Stimulated activated CD4-positive, alpha-beta T cell treated with anti-CD3 and anti-CD28 coated beads, Interleukin-4, amount 100 ng/mL, for 24 hours (primary cell): ENCODE measurements at places on chromosomes 1 and 21.

DNA sequence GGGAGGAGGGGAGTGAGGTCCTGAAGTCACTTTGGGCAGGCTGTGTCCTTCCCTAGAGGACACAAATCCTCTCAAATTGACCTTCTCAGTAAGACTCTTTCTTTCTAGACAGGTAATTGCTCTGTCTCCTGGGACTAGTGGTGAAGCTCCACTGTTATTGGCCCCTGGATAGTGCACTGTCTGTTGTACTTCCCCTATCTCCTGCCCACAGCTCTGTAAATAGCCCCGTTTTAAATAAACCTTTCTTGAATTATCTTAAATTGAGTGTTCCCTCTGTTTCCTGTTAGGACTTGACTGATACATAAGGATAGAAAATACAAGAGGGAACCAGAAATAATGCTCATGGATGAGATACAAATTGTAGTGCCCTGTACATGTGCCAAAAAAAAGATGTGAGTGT lies 229.5 kb upstream of the USP24 start:
- DNase-seq, result no peak

DNA sequence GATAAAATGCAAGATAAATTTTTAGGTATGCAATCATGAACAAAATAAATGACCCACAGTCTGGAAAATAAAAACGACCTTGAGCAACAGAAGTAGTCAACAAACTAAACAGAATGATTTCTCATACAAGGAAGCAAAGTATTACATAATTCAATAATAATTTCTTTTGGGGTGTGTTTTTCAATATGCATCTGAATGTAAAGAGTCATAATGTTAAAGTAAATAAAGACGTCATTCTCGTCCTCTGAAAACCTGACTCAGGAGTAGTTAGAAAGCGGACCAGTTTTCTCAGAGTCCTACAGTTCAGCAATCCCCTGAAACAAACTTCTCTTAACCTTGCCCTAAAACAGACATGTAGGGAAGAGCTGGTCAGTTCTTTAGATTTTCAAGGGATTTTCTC lies 18.6 kb downstream of the CDC42BPA start:
- no peak for DNase-seq

GRCh38 chr1:230909974-230910754 lies 41.8 kb upstream of the C1orf198 start:
- DNase-seq, result no peak

DNA sequence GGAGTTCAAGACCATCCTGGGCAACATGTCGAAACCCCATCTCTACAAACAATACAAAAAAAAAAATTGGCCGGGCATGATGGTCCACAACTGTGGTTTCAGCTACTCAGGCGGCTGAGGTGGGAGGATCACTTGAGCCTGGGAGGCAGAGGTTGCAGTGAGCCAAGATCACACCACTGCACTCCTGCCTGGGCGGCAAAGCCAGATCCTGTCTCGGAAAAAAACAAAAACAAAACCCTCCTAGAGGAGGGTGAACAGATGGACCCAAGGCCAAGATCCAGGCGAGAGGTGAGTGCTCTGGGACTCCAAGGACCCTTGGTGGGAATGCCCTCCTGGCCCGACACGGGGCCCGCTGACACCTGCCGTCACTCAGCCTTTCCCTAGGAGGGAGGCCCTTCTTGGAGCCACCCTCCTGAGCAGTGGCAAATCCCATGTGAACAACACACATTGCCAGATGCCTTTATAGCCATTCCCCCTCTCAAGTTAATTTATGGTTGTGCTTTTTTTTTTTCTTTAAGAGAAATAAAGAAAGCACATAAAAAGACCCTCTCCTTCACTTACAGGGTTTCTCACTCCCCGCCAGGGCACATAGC lies 380 bp downstream of the TFF2 start:
- no peak for DNase-seq

GRCh38 chr1:15618077-15618654 lies 908 bp downstream of the DDI2 start:
- no peak for DNase-seq

GRCh38 chr1:67666636-67667035 lies 18.4 kb upstream of the GADD45A start:
- DNase-seq, result no peak

- no peak for DNase-seq
Observed at GRCh38 chr1:36134031-36134430, 9.0 kb upstream of the COL8A2 start.

DNA sequence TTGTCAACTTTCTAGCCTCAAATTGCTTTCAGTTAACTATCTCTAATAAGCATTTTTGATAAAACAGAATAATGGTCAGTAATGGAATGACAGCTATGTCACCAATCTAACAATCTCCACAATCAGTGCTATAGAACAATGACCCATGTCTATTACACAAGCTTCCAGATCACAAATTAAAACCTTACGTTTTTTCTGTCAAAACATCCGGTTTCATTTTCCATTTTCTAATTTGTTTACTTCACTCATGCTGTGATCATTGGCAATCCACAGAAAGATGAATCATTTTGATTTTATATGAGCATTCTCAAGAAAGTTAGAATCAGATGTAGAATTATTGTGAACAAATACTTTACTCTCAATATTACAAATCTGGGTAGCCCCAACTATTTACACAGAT lies 80.3 kb downstream of the KCNT2 start:
- DNase-seq, result no peak

GRCh38 chr1:242019018-242019417 lies 20.1 kb upstream of the MAP1LC3C start:
- DNase-seq, result no peak

GRCh38 chr1:115761601-115762302 lies 6.8 kb downstream of the CASQ2 start:
- no peak for DNase-seq

DNA sequence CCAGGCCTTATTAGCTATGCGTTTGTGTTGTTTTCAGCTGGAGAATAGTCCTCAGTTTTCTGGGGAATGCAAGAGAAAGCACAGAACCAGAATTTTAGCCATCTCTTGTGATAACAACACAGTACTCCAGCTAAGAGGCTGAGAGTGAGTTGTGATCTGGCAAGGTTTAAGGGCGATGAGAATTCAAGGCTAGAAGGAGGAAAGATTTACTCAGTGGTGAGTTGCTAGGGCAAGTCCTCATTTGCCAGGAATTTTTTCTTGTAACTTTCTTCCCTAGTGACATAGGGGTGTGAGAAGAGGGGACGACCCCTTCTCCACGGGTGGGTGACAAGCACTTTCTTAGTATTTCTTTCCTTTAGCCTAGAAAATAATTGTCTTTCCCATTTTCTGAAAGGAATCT lies 53.2 kb downstream of the HHAT start:
- no peak for DNase-seq
